IPS-NIHi11 (cell line): ENCODE measurements at places on chromosomes 2 and 18.

GRCh38 chr18:23495723-23496440 lies 7.4 kb upstream of the RMC1 start:
- DNase-seq, result no peak

- no peak for DNase-seq
Measured at GRCh38 chr2:189770590-189771322, 8.2 kb upstream of the OSGEPL1 start.

DNA sequence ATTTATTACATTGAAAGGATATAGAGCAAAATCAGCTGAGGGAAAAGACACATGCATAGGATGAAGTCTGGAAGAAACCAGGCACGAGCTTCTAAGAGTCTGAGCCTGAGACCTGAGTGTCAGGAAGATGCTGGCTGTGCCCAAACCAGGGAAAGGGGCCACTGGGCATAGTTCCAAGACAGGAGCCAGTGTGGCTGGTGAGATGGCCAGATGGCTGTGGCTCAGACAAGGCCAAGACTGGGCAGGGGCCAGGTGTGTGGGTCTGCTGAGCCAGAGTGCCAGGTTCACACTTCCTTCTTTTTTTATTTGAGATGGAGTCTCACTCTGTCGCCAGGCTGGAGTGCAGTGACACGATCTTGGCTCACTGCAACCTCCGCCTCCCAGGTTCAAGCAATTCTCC lies 95.5 kb upstream of the ATG16L1 start:
- DNase-seq, result no peak

GRCh38 chr18:74387383-74387782 lies 69.7 kb downstream of the DIPK1C start:
- no peak for DNase-seq

- no peak for DNase-seq
Measured at GRCh38 chr2:136985044-136985443, 219.7 kb downstream of the THSD7B start.

DNA sequence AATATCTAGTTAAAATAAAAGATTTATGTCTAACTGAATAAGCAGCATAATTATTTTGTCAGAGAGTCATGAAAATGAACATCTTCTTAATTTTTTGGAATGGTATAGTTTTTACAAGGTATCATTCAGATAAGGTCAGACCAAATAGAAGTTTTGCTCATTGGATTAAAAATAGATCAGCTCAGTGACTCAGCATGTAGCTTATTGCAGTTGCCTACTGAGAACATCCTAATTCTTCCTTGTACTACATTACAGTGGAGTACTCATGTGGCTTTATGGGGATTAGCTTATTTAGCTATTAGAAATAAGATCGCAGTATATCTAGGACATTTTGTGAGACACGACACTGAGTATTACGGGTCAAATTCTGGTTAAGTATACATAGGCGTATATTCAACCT lies 38.2 kb upstream of the PPM1B start:
- DNase-seq, result no peak

DNA sequence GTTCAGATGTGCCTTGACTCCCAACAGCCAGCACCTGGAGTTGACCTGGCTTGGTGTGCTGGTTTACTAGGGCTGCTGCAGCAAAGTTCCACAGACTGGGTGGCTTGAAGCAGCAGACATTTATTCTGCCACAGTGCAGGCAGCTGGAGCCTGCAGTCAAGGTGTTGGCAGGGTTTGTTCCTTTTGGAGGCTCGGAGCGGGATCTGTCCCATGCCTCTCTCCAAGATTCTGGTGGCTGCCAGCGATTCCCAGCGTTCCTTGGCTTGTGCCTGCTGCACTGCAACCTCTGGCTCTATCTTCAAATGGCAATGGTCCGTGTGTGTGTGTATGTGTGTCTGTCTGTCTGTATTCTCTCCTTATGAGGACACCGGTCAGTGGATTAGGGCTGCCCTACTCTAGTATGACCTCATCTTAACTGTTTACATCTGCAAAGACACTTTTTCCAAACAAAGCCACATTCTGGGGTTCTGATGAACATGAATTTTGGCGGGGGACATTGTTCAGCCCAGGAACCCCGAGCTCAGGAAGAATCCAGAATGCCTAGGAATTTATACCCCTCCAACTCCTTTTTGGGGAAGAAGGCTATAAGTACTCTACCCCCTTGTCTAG lies 44.7 kb upstream of the TMEM131 start:
- no peak for DNase-seq

DNA sequence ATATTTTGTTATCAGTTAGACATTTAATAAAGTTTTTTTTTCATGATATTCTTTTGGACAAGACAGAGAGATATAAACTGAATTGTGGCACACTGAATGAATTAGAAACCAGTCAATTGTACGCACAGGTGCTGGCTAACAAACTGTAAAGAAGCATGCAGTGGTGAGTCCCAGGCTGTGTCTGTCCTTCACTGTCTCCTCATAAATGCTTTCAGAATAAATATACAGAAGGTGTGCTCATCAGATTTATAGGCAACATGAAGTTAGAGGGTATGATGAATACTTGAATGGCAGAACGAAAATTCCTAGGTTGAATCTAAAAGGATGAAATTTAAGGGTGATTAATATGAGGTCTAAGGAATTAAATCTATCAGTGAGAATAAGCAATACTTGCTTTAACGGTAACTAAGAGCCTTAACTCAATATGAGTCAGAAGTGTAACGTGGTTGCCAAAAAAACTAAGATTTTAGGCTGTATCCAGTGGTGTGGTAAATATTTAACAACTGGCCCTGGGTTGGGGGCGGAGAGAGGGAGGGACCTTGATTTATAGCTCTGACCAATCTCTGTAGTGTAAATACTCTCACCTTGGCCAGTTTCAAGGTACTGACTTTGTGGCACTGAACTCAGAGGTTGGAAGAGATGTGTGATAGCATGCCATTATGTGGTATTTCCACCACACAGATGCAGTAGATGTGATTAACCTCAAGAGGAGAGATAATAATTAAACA lies 41.9 kb upstream of the AAK1 start:
- DNase-seq, result no peak

DNA sequence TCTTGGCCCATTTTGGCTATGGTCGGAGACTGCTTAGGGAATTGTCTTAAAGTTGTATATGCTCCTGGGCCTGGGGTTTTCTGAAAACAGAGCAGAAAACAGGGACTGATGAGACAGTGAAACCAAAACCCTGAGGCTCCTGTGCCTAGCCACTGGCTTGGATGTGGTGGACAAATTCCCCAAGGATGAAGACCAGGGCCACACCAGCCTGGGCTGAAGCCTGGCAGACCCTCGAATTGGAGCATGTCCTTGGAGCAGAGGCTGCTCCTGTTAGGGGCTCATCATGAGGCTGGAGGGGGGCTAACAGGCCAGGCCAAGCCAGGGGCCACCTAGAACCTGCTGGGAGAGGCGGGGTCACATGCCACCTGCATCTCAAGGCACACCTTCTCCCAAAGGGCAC lies 68.1 kb downstream of the STPG4 start:
- no peak for DNase-seq

DNA sequence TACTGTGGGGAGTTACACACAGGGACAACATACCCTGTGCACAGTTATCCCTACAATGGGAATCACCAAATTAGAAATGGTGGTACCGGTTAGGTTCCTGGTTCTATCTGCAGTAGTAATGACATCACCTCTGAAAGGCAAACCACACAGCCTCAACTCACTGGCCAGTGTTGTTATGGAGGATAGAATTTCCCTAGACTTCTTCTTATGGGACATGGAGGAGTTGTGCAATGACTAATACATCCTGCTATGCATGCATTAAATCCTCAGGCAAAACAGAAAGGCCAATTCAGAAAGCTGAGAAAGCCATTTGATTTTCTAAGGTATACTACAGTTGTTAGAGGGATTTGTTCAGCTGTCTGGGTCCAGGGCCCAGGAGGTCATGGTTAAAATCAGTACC lies 439.3 kb downstream of the TMX3 start:
- DNase-seq, result no peak

DNA sequence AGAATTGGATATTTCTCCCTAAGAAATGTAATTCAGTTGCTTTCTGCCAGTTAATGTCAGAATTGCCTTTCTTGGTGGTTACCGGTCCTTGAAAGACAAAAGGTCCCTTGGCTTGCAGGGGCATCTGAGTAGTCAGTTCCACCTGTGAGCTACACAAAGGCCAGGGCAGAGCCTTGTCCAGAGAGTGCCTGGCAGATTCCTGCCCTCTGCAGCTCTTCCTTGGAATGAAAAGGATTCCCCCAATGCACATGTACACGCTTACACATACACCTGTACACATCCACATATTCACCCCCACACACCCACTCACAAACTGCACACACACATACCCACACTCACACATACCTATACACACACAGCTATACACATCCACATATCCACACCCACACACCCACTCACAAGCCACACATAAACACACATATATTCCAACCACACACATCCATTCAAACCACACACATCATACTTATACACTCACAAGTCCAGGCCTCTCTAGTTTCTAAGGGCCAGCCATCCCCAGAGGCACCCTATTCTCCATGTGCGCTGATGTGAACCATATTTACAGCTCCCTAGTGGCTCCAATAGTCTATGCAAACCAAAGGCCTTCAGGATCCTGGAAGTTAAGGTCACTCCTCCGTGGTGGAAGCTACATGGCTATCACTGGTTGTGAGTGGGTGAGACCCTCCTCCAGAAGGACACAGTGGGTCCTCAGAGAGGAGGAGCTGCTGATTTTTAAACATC lies 9.6 kb downstream of the CYRIA start:
- no peak for DNase-seq

DNA sequence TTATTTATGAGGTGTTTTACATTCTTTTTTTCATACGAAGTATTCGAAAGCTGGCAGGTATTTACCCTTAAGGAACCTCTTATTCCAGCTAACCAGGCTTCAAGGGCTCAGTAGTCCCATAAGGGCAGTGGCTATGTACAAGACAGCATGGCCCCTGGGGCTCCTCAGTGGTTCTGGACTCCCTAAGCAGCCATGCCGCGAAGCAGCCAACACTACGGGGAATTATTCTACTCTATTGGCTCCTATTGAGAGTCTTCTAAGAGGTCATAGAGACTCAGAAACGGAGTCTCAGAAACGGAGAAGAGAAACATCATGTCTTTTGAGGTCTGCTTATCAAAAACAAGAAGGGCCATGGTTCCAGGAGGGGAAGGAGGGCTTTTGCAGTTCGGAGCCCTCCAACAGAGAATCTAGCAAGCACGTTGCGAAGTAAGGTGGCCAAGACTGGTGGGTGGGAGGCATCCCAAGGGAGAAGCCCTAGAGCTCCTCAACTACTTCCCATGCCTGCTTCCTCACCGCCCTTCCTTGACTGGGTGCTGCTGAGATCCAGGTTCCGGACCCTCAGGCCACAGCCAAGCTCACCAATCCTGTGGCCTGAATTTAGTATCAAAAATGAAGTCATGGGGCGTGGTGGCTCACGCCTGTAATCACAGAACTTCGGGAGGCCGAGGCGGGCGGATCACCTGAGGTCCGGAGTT lies 109.7 kb downstream of the INO80D start:
- no peak for DNase-seq

- DNase-seq, result no peak
Measured at GRCh38 chr2:242015108-242016065, 145.9 kb downstream of the RTP5 start.

- DNase-seq, result no peak
Measured at GRCh38 chr2:150468350-150468960, 19.0 kb downstream of the RND3 start.

DNA sequence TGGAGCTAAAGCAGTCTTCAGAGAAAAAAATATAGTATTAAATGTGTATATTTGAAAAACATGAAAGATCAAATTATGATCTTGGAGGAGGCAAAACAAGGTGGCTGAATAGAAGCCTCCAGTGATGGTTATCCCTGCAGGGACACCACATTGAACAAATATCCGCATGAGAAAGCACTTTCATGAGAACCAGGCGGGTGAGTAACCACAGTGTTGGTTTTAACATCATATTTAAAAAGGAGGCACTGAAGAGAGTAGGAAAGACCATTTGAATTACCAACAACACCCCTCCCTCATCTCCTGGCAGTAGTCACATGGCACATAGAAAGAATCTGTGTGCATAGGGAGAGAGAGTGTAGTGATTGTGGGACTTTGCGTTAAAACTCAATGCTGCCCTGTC lies 759.6 kb upstream of the NRXN1 start:
- no peak for DNase-seq

DNA sequence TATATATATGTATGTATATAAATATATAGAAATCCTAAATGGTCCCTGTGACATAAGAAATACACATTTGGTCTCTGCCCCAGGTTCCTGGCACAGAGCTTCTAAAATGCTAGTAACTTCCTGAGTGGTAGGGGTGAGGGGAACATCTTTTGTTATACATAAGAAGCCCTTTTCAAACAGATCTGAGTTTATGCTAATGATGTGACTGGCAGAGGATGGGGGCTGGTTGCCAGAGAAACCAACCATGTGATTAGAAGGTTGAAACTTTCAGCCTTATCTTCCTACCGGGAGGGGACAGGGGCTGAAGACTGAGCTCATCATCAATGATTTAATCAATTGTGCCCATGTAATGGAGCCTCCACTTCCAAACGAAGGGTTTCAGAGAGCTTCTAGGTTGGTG lies 16.3 kb downstream of the MFSD2B start:
- peak; percentile 29 for DNase-seq

- no peak for DNase-seq
Measured at GRCh38 chr18:31508781-31509180, 10.8 kb downstream of the DSG2 start.

- peak; percentile 31 for DNase-seq
Measured at GRCh38 chr18:34707670-34708069, 2.4 kb upstream of the DTNA start.

DNA sequence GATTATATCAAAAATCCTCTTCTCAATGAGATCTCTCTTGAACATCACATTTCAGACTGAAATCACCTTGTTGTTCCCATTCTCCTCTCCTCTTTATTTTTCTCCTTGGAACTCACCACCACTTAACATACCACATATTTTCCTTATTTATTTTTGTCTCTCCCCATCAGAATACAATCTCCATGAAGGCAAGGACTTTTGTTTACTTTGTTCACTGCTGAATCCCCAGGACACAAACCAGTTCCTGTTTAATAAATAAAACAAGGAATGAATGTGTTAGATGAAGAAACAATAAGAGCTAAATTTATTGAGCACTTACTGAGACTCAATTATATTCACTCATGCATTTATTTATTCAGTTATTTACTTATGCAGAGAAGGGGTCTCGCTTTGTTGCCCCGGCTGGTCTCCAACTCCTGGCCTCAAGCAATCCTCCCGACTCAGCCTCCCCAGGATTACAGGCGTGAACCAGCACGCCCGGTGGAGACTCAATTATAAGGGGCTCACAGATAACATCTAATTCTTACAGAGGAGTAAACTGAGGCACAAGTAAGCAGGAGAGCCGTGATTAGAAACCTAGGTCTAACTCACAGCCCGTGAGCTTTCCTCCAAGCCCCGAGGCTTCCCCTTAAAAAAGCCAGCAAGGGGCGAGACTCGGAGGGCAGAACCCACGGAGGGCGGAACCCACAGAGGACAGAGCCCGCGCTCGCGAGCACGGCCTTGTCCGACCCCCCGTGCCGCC lies 616 bp upstream of the TAF1B start:
- DNase-seq, result no peak

DNA sequence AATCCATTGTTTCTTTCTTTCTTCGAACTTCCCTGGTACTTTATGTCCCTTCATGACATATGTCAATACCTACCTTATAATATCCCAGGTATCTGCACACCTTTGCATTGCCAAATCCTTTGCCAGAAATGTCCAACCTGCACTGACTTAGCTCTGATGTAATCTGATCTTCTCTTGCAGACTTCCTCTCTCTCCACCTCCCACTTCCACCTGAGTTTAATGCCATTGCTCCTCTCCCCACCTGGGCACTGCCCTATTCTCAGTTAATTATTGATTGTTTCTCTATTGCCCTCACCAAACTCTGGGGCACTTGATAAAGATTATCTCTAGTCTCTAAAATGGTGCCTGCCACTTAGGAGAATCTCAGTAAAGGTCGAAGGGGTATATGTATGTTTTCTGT lies 23.0 kb downstream of the ARHGAP15 start:
- no peak for DNase-seq
